ENCODE measurements at places on chromosomes 1 and 21.

GRCh38 chr1:44693900-44694299 lies 19.4 kb downstream of the ARMH1 start:
- DNase-seq: no peak

GRCh38 chr1:93874025-93874651 lies 4.9 kb downstream of the DNTTIP2 start:
- DNase-seq: no peak

- DNase-seq: no peak
These were observed 56.0 kb downstream of the TBCE start for GRCh38 chr1:235423214-235423652.

- DNase-seq: no peak
These were observed 14.5 kb downstream of the ACTRT2 start for GRCh38 chr1:3035563-3036446.

DNA sequence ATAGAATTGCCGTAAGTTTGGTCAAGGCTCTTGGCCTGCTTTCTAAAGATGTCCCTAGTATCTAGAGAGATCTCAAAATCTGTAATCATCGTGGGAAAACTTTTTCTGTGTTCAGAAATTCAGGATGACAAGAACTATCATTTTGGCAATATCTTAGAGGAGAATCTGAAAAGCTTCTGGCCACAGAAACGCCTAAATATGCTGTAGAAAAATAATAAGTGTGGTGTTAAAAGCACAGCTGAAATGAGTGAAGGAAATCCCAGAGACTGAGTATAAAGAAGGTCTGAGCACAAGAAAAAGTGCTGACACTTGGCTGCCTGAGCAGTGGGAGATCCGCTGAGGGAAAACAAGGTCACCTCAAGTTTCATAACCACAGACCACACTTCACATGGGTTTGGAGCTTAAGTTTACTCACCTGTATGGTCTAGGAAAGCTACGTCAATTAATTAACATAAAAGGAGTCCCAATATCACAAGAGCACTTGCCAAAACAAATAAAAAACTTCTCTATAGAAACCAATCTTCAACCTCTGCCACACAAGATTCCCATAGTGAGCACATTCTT lies 235.2 kb upstream of the IRF2BP2 start:
- no peak for DNase-seq

- no peak for DNase-seq
These were observed 56.9 kb downstream of the LRRC8D start for GRCh38 chr1:89877756-89878155.

- no peak for DNase-seq
These were observed 1.7 kb downstream of the COP1 start for GRCh38 chr1:176205332-176205914.

DNA sequence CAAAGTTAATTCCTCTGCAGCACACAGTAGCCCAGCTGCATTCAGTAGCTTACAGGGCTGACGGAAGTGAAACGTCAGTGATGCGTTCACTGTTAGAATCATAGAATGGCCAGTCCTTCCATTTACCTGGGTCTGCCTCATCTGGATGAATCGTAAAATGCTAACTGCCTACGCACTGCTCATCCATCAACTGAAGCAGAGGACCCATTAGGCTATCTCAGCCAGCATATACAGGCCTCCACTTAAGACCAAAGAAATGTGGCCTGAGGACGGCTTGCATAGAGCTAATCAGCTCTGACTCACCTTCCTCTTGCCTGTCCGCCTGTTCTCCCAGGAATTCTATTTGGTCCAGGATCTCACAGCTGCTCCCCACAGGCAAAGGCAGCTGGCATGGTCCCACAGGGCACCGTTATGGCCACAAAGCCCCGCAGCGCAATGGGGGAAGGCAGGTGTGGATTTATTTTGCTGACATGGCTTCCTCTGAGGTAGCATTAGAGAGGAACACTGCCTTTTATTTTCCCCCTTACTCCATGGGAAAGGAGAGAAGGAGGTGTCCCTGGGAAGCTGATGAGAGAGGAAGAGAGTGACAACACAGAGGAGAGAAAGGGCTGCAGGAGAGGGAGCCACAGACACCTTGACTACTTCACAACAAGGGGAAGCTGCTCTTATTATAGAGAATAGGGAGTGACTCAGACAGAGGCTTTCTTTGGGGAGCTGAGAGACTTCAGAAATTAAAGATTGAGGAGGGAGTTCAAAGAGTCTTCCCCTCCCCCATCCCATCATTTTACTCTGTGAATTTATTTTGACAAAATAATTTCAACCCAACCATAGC lies 177.6 kb downstream of the HHIPL2 start:
- DNase-seq: no peak

DNA sequence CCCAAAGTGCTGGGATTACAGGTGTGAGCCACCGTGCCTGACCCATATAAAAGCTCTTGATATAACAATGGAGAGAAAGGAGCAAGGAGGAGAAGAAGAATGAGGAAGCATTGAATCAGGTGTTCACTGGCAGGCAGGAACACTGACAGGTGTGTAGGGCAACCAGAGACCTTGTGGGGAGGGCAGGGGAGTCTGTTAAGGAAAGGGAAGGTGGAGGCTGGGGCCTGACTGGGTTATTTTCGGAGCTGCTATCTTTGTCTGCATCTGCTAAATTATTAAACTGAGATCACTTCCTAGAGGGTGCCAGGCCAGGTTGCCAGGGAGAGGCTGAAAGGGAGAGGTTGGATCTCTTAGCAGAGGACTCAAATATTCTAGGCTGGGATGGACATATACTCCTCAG lies 6.8 kb upstream of the TRNP1 start:
- DNase-seq: no peak

GRCh38 chr1:80919426-80919825 lies 881.3 kb upstream of the ADGRL2 start:
- DNase-seq: no peak

DNA sequence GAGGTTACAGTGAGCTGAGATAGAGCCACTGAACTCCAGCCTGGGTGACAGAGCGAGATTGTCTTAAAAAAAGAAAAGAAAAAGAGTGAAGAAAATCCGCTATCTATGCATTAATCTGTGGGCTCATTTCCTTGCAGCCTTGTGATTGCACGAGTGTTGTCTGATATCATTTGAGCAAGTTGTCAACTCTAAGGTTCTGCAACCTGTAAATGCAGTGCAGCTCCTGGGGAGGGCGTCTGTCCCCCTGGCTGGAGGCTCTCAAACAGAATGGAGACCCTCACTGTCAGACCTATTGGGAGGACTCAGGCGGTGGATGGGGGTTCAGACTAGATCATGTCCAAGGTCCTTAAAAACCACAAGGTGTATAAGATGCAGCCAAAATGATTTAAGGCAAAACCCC lies 6.2 kb downstream of the CORT start:
- DNase-seq: no peak

DNA sequence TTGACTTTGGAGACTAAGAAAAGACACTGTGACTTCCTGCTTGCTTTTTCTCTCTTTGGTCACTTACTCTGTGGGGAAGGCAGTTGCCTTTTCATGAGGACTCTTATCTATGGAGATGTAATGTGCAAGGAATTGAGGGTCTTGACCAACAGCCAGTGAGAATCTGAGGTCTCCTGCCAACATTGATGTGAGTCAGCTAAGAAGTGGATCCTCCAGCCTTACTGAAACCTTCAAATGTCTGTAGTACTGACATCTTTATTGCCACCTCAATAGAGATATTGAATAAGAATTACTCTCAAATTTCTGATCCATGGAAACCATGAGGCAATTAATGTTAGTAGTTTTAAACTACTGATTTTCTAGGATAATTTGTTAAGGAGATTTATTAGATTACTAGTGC lies 598.4 kb downstream of the ADGRL2 start:
- no peak for DNase-seq

DNA sequence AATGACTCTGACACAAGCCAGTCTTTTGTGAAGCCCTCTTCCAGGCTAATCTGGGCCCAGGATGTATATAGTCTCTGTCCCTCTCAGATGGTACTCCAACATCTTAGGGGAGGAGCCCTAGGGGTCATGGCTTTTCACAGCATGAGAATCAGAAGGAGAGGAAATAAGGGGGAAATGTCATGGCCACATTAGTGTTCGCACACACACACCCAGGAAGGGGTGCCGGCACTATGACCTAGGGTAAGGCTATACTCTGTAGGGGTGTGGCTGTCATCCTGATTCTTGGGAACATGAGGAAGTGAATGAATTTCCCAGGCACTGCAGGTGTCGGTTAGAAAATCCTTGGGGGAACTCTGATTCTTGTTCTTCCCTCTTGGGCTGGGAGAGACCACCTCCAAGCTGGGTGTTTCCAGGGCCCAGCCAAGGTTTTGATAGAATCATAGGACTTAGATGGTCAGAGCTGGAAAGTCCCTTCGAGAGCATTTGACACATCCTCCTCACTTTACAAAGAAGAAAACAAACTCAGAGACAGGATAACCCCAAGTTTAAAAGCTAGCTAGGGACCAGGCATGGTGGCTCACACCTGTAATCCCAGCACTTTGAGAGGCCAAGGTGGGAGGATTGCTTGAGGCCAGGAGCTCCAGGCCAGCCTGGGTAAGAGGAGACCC lies 22.0 kb downstream of the GFI1 start:
- DNase-seq: no peak

GRCh38 chr1:118947003-118947765 lies 41.0 kb downstream of the TBX15 start:
- no peak for DNase-seq

DNA sequence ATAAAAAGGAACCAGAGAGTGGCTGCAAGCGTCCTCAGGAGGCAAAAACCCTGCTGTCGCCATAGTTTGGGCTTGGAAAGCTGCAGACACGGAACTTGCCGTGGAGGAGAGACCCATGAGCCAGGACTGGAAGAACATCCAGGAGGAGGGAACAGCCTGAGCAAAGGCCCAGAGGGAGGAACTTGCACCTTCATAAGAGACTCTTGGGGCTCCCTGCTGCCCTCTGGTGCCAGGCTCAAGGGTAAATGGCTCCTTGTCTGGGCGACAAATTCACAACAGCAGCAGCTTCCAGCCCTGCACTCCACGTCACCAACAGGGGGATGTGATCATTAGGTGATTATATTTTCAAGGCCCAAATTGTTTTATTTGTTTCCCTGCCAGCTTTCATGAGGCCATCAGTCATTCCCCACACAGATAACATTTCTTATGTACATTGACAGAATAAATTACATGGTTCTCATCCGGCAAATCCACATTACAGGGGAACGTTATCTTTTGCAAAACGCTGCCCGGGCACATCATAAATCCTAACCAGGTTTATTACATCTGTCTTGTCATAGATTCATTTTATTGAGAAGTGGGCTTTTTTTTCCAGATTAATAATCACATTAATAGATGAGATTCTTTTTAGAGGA lies 143.0 kb upstream of the GRIK3 start:
- peak; percentile 68 for DNase-seq

DNA sequence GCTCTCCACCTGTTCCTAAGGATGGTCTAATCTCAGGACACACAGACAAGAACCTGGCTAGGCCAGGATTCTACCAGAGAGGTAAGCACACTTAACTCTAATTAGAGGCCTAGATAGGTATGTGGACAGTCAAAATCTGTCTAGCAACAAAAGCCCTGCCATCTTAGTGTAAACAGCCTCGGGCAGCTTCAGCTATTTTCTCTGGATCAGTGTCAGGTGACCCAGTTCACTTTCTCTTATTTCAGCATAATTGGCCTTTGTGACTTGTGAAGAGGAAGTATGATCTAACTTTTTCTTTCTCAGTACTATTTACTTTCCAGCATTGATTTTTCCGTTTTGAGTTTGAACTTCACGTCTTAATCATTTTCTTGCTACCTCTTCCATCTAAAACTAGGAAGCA lies 217.7 kb downstream of the CRB1 start:
- DNase-seq: no peak

GRCh38 chr1:91578320-91579109 lies 77.9 kb downstream of the CDC7 start:
- no peak for DNase-seq

GRCh38 chr1:16090076-16090826 lies 16.8 kb upstream of the FAM131C start:
- DNase-seq: no peak

GRCh38 chr21:40331172-40331571 lies 463.9 kb downstream of the PCP4 start:
- peak; percentile 54 for DNase-seq

GRCh38 chr1:185631843-185632242 lies 102.3 kb upstream of the HMCN1 start:
- no peak for DNase-seq

All from NCI-H1092 treated with DMSO at 0.1 percent for 48 hours (cell line).